ENCODE measurements at places on chromosomes 1 and 21. TPM values are rescaled to one million over a fixed set of nuclear protein-coding genes. Genes with fewer than 3 reads are reported as not detected.

The MTX1 gene
- total RNA-seq, result 31.0 TPM

The TMPRSS2 gene
- not detected for total RNA-seq

The CSF3R gene
- not detected for total RNA-seq

The CLDN17 gene
- total RNA-seq, result not detected

The MATN1 gene
- 0.26 TPM for total RNA-seq

The CLIC6 gene
- total RNA-seq, result 0.13 TPM

The CSTB gene
- 15.6 TPM for total RNA-seq

Data from aortic smooth muscle cell (primary cell).